ENCODE measurements at places on chromosomes 4 and X. TPM values are rescaled to one million over a fixed set of nuclear protein-coding genes. Genes with fewer than 3 reads are reported as not detected.

- DNase-seq, result no peak
Observed at GRCh38 chr4:23837371-23837770, 52.5 kb downstream of the PPARGC1A start.

DNA sequence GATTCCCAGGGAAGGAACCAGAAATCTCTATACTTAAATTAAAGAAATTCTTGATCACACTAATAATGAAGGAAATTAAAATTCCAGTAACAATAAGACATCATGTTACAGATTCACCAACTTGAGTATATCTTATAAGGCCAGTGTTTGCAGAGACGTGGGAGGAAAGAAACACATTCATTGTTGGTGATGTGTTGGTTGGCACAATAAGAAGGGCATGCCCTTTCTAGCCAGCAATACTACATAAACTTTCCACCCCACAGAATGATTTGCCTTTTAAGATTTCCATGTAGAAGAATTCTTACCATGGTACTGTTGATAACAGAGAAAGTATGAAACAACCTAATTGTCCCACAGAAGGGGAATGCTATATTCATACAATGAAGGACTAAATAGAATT is 581.5 kb downstream of the STIM2 start:
- DNase-seq, result no peak

- no peak for DNase-seq
Observed at GRCh38 chr4:81631958-81632441, 160.3 kb upstream of the RASGEF1B start.

DNA sequence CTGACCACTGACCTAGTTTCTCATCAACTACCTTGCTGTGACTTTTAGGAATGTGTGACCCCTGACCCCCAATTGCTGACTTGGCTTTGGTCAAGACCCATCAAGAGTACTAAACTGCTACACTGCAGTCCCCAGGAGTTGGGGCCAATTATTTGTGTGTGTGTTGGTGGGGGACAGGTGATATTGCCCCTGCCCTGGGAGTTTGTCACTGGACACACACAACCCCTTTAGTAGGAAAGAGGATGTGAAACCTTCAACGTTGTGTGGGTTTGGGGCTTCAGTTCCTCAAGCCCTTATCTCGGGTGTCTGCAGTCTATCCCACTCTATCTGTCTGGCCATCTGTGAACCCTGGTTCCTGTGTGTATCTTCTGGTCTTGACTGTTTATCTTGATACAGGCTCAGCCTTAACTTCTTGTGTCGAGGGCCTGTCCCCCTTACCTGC is 6.5 kb downstream of the SASH3 start:
- no peak for DNase-seq

DNA sequence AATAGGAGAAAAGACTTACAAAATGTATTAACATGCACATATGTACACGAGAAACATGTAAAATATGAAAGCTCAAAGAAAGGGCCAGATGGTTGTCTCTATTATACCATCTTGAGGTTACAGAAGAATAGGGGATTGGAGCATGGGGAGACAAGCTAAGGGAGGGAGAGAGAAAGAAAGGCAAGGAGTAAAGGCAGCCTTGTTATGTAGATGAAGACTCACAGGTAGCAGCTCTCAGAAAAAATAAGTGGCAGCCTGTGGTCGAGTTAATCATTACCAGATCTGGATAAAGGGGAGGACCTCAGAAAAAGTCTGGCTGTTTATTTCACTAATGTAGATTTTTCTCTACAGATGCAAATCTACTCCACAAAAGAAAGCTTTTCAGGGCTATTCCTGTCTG is 26.6 kb upstream of the PPP1R2C start:
- DNase-seq, result no peak

DNA sequence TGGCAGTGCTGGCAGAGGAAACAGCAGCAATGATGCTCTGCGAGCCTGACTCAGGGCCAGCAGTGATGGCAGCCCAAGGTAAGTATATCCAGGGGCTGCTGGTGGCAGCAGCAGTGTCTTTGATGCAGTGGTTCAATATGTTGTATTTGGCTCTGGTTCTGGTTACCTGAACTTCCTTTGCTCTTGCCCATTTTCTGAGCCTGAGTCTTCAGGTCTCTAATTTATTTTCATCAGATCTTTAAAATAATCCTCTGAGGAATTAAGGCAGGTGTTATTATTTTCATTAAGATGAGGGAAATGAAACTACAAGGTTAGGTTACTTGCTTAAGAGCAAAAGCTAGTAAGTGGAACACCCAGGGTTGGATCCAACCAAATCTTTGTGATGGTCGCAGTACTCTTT is 102.8 kb upstream of the BMP2K start:
- no peak for DNase-seq

DNA sequence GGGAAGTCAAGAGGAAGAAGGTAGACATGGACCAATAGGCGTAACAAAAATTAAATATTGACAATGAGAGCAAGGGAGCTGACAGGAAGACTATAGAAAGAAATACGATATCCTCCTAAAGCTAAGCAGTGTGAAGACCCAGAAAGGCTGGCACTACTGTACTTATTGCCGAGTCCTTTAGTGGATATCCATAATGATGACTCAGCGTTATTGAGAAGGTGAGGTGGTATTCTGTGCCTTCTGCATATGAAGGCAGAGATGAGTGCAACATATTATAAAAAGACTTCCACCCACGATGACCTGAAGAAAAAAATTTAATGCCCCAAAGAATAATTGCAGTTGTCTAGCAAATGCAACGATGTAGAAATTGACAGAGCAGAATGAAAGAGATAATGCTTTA is 13.0 kb upstream of the MCF2 start:
- no peak for DNase-seq

DNA sequence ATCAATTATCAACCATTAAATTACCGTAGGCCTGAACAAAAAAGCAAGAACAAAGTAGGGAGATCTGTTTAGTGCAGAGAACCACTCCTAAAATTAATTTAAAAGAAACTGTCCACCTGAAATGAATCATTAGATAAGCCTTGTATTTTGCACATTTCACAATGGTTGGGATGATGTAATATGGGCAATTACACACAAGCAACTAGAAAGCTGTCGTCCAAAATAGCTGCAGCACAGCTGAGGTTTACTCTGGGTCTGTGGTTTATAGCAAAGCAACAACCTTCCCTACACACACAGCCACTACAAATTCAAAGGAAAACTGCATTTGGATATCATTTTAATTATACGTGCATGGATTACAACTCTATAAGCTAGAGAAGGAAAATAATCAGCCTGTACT is 28.5 kb downstream of the PCDH19 start:
- no peak for DNase-seq

The PCDH10 gene
- 2.3 TPM for total RNA-seq

The TEC gene
- not detected for total RNA-seq

The USP51 gene
- total RNA-seq, result 8.1 TPM

The F11 gene
- total RNA-seq, result not detected

Data from G401 (cell line).